Stimulated activated CD4-positive, alpha-beta T cell treated with anti-CD3 and anti-CD28 coated beads, Interleukin-12 subunit alpha, Interleukin-12 subunit beta, amount 100 ng/mL, for 4 hours (primary cell): ENCODE measurements at places on chromosomes 11 and 22.
A peak's percentile ranks its signal among the peaks of the same experiment; 100 is the strongest.

GRCh38 chr22:46650078-46650810 is 30.1 kb downstream of the GRAMD4 start:
- no peak for DNase-seq

GRCh38 chr11:44598831-44599230 is 33.4 kb downstream of the CD82 start:
- DNase-seq, result no peak

DNA sequence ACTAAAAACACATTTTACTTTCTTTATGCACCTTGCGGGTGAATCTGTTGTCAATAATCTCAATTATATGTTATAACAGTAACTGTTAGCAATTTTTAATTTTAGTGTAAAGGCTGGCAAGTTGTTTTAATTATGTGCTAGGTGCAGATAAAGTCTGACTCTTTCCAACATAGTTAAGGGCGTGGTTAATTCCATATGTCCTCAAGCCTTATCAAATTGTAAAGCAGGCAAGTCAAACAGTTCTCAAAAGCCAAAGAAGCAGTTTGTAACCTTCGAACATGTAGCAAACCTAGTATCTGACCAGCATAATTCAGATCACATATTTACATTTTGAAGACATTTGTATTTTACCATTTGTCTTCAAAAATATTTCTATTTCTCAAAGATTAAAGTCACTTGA is 29.2 kb downstream of the METTL15 start:
- DNase-seq, result no peak

DNA sequence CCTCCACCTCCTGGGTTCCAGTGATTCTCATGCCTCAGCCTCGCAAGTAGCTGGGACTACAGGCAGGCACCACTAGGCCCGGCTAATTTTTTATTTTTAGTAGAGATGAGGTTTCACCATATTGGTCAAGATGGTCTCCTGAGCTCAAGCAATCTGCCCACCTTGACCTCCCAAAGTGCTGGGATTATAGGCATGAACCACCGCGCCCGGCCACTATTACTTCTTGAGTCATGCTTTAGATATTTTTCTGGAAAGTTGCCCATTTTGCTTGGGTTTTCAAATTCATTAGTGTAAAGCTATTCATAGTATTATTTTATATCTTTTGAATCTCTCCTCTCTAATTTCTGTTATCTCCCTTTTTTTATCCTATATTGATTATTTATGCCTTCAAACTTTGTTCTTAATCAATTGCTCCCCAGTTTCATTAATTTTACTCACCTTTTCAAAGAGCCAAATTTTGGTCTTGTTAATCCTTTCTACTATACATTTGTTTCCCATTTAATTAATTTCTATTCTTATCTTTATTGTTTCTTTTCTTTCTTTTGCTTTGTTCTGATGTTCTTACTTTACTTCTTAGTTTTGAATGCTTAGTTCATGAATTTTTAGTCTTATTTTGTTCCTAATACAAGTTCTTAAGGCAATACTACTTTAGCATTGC is 10.3 kb upstream of the RAC2 start:
- DNase-seq, result no peak

- DNase-seq, result no peak
Measured at GRCh38 chr22:44068422-44069191, 44.5 kb downstream of the PARVB start.

DNA sequence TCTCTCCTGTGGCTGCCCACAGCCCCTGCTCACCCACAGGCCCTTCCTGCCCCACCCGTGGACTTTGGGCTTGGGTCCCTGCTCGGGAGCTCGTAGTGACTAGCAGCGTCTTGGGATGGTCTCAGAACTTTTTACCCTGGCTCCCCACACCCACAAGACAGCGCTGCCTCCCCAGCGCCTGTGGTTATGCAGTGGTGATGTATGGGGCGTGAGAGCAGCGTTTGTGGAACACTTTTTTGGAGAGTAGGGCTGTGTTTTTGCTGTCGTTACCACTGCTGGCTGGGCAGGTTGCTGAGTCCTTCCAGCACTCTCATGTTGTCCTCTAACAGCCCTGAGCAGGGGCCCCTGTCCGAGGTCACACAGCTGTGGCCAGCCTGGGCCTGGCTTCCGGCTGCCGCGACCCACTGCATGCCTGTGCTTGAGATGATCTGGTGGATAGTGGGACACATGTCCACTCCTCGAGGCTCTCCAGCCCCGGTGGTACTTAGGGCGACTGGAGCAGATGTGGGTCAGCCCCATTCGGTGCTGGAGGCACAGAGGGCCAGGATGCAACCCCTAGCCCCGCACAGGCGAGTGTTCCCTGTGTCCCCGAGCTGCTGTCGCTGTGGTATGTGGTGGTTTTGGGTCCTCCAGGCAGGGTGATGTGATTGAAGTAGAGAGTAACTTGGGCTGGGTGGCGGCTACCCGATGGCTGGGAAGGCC is 7.1 kb upstream of the GRAMD4 start:
- peak; percentile 19 for DNase-seq

DNA sequence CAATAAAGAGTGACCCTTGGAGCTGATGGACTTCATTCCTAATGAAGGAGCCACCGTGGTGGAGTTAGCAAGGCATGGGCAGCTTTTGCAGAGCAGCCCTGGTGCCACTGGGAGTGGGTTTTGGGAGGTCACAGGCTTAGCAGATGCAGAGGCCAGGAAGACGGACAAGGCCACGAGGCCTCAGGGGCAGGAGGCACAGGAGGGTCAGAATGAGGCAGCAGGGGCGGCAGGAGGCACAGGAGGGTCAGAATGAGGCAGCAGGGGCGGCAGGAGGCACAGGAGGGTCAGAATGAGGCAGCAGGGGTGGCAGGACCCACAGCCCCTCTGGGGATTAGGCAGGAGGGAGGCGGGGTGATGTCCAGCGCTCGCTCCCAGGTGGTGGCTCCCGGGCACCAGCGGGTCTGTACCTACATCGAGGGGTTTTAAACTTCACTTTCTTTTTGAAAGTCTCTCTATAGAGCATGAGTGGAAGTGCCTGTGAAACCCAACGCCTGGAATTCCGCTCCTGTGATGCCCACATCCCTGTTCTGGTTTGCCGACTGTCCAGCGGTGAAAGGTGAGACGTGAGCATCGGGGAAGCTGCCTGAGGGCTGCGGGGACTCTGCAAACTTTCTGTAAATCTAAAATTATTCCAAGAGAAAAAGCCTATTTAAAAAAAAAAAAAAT is 521.6 kb downstream of the BRD1 start:
- DNase-seq, result no peak

GRCh38 chr11:105799263-105799662 is 189.4 kb downstream of the GRIA4 start:
- no peak for DNase-seq

DNA sequence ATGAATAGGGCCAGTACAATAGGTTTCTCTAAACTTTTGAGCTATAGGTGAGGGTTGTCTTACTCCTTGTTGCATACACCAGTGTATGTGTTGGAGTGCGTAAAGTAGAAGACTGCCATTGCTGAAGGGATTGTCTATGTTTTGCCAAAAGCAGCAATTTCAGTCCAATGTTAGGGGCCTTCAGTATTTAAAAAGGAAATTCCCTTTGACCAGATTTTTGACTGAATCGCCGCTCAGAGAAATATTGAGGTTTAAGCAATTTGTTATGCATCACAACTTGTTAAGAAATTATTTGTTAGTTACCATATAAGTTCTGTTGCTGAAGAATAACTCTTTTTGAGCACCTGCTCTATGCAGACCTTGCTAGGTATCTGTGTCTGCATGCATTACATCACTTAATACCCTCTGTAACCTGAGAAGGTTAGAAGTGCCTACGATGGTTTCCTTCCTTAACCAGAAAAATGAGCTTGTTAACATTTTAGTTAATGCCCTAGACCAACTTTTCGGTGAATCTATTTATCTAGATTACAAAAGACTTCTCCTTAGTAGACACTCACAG is 33.9 kb downstream of the MMP20 start:
- DNase-seq, result no peak

GRCh38 chr11:28690746-28691145 is 582.6 kb downstream of the METTL15 start:
- no peak for DNase-seq

DNA sequence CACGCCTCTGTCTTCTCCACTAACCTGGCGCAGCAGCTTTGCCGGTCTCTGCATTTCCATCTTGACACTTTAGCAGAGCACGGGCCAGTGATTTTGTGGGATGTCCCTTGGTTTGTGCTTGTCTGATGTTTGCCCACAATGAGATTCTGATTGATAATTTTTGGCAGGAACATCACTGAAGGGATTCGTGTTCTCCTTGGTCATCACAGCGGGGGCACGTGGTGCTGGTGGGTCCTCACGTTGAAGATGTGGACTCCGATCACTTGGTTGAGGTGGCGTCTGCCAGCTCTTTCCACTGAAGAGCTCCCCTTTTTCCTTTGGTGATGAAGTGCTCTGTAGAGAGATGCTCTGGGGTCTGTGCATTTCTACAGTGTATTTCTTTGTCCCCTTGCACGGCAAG is 37.2 kb downstream of the TBC1D22A start:
- no peak for DNase-seq

- DNase-seq, result no peak
Measured at GRCh38 chr11:77183431-77183984, 55.5 kb downstream of the MYO7A start.
